ENCODE measurements at places on chromosomes 13 and 19.

DNA sequence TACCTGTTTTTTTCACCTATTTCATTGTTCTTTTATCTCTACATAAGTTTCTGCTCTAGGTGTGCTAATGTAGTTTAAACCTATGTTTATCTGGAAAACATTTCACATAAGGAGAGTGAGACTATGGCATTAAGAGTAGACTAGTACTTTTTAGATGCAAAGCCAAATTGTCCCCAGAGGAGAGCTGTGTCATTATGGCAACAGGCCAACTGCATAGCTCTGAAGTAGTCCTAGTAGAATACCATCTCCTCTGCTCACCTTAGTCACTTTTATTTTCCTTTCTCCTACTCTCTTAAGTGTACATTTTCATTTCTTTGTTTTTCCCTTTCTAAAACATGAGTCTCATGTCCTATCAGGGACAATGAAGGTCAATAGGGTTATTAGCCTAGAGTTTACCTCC lies 123.1 kb downstream of the ITGBL1 start:
- DNase-seq = no peak

DNA sequence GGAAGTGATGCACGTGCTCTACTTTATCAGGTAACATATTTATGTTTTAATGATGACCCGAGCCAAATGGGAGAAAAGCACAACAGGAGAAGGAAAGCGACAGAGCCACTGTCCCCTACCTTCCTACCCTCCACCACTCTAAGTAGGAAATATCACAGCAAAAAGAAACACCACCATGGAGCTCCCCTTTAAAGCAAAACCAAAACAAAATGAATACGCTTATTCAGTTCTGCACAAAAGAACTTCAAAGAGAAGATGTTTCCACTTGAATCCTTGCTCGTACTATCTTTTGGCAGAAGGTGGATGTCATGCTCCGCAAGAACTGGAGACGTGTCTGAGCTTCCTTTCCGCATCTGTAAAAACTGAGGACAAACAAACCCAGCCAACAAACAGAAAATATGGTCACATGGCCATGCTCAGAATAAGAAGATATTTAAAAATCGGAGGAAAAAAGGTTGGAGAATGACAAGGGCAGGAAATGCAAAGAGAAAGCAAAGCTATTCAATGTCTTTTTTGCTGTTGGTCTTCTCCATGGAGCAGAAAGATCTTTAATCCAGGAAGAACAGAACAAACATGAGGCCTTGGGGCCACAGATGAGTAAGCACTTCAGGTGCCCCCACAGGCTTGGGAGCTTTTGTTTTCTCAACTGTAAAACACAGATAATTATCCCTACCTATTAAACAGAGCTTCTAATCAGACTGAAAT lies 19.5 kb downstream of the N4BP2L1 start:
- no peak for DNase-seq

GRCh38 chr13:21034603-21035191 lies 26.7 kb downstream of the LATS2 start:
- no peak for DNase-seq

DNA sequence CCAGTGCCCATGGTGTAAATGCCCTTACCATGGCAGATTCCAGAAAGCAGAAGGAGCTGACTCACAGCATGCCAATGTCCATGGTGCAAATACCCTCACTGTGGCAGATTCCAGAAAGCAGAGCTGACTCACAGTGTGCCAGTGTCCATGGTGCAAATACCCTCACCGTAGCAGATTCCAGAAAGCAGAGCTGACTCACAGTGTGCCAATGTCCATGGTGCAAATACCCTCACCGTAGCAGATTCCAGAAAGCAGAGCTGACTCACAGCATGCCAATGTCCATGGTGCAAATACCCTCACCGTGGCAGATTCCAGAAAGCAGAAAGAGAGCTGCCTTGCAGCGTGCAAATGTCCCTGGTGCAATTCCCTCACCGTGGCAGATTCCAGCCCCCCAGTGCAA lies 163.8 kb upstream of the SOX1 start:
- DNase-seq = no peak

DNA sequence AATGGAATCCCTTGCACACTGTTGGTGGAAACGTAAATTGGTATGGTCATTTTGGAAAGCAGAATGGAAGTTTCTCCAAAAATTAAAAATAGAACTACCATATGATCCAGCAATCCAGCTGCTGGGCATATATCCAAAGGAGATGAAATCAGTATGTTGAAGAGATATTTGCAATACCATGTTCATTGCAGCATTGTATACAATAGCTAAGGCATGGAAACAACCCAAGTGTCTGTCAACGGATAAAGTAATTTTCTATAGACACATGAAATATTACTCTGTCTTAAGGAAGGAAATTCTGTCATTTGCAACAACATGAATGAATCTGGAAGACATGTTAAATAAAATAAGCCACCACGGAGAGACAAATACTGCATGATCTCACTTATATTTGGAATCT lies 124.7 kb downstream of the GPC5 start:
- DNase-seq = no peak

GRCh38 chr13:45658586-45659235 lies 43.2 kb upstream of the ERICH6B start:
- DNase-seq = no peak
